ENCODE measurements at places on chromosomes 11 and 22.

DNA sequence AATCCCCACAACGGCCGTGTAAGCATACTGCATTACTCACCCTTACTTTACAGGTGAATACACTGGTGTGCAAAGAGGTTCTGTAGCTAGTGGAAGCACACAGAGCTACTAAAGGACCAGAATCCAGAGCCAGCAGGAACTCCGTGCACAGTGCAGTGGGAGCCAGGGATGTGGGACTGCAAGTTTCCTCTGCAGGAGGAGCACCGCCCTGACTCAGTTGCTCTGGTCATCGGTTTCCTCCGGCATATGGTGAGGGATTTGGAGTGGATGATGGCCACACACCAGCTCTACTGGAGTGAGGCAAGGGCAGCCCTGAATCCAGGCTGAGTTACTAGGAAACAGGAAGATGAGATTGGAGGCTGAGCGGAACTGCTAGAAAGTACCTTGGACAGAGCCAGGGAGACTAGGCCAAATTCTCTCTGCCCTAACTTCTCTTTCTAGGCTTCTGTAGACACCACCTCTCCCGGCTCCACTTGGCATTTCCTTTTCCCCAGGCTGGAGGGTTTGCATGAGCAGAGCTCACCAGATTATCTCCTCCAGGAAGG, 18.2 kb upstream of the C22orf42 start:
- no peak for DNase-seq

GRCh38 chr22:50209893-50210292, 9.1 kb downstream of the SELENOO start:
- DNase-seq, result peak; percentile 71

- DNase-seq, result no peak
Observed at GRCh38 chr11:64790205-64791095, 12.1 kb upstream of the SF1 start.

DNA sequence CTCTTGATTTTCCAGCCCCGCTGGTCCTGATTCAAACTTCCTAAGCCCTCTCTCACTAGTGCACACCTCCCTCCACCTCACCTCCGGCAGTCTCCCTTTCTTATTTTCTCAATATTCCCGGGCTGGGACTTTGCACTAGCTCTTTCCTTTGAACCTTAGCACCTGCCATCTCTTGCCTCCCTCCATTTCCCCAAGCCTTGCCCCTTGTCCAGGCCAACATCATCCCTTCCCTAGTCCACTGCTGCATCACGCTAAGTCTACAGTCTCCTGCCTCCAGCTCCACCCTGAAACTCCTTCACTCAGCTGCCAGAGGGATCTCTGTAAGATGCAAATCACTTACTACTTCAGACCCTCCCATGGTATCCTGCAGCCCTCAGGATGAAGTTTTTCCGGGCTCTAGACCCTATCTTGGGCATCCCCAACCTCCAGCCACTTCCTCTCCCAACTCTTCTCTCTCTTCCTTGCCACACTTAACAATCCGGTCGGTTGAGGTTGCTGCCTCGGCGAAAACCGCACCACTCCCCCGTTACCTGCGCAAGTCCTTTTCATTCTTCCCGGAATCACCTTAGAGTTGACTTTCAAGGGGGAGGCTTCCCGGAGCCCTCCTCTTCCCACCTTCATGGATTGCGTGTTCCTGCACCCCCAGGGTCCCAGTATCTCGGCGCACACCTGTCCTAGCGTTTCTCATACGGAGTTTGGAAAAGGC, 42.7 kb downstream of the NECTIN1 start:
- no peak for DNase-seq

DNA sequence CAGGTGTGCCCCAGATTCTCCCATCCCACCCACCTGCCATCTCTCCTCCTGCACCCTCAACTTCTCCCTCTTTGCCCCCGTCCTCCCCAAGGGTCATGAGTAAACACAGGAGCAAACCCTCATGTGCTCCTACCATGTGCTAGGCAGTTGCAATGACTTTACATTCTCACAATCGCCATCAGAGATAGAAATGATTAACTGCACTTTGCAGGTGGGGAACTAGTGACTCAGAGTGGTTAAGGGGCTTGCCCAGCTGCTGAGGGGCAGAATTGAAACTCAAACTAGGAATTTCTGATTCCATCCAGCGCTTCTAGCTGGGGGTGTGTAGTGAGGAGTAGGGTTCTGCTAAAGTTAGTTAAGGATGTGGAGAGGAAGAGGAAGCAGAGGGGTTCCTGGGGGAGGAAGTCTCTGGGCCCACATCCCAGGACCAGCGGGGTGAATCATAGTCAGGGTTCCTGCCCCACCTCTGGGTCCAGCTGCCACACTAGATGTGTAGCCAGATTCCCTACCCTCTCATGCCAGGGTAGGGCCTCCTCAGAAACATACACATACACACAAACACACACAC, 16.0 kb upstream of the PRG2 start:
- peak; percentile 26 for DNase-seq

GRCh38 chr11:65224930-65225278, 36.9 kb upstream of the POLA2 start:
- no peak for DNase-seq

DNA sequence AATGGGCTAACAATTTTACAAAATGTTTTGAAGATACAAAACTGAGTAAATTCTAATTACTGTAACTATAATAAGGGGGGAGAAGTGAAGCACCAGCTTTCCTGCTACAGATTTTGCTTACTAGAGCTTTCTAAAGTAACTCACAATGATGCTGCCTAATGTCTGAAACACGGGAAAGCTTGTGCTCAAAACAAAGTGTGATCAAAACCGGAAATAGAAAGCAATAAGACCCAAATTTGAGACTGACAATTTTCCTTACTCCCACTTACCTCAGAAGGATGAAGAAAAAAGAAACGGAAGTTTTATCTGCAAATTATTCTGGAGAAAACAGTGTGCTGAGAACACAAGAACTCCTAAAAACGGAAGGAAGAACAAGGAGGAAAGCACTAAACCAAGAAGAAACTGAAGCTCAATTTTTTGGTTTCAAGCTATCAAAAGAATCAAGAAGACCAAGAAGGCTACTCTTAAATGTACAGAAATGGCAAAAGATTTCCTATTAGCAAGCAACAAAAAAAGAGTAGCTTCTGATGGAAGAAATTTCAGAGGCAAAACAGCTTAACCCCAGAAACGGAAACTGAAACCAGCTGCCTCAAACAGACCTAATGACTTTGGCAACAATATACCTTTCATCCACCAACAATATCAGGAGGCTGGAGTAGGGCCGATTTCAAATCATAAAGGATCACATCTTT, 33.4 kb downstream of the AMBRA1 start:
- DNase-seq, result peak; percentile 71

GRCh38 chr11:123413636-123414035, 16.4 kb upstream of the GRAMD1B start:
- no peak for DNase-seq

GRCh38 chr22:45212992-45213751, 27.5 kb downstream of the KIAA0930 start:
- DNase-seq, result no peak

DNA sequence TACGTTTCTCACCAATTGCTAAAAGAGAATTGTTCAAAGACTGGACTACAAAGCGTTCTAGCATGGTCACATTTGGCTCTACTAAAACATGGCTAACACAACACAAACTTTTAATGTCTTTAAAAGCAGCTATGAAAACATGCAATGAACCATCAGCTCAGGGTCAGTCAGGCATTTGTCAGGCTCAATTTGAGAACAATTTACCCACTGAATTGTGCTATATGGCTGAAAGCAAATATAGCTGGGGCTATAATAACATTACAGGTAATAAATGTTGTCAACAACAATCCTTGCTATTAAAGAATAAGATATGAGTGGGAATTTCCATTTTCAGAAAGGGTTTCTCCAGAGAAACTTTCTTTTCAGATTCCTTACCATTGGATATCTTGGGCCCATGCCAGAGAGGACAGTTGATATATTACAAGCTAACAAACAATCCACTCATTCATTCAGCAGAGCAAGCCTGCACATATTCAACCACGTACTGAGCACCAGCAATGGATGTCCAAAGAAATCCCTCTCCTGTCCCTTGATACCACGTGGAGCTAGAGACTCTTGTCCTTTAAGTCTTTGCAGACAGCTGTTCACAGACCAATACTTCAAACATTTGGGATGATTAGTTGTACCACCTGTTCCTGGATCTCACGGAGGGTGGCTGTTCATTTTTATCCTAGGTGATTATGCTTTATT, 82.5 kb upstream of the DDI1 start:
- DNase-seq, result no peak

DNA sequence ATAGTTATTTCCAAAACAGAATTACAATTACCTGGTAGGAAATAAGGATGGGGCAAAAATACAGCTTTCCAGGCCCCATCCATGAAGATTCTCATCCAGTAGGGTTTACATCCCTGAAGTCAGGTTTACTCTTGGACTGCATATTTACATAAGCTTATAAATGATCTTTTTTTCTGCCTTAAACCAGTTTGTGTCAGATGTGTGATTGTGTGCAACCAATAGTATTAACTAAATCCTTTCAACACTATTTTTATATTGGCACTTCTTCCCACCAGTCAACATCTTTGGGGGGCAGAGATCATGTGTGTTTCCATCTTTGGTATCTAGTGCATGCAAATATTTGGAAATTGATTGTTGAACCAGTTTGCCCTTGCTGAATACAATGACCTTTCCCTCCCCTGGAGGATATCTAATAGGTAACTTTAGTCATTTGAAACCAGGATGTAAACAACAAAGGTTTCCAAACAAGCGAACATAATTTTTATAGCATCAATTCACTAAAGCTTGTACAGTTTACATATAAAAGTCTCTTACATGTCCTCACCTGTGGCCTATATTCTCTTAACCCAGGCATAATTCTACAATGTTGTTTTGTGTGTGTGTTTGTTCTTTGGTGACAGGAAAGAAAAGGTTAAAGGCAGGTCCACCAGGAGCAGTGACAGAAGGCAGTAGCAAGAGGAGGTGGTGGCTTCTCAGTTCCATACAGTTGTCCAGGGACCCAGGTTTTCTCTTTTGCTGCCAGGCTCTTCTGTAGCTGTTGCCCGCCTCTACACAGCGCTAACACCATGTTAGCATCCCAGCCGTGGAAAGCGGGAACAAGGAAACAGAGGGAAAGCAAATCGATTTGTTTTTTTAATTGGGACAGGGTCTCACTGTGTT, 1.7 kb upstream of the ME3 start:
- no peak for DNase-seq

DNA sequence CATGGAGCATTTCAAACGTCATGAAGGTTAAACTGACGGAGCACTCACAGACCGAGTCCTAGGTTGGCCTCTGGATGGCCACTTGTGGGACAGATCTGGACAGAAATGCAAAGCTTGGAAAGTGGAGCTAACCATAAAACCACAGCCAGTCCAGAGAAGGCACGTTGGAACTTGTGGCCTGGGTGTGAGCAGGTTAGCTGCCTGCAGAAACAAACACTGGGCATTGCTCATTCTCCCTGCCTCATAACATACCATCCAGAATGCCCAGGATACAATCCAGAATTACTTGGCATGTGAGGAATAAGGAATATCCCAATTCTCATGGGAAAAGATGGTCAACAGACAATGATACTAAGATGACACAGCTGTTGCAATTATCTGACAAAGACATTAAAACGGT, 1005.0 kb downstream of the TBC1D22A start:
- DNase-seq, result no peak

GRCh38 chr11:109940816-109941215, 152.4 kb upstream of the ZC3H12C start:
- DNase-seq, result no peak

- no peak for DNase-seq
Observed at GRCh38 chr11:12455938-12456337, 78.6 kb downstream of the PARVA start.

- no peak for DNase-seq
Observed at GRCh38 chr22:32717337-32718240, 83.9 kb upstream of the TIMP3 start.

DNA sequence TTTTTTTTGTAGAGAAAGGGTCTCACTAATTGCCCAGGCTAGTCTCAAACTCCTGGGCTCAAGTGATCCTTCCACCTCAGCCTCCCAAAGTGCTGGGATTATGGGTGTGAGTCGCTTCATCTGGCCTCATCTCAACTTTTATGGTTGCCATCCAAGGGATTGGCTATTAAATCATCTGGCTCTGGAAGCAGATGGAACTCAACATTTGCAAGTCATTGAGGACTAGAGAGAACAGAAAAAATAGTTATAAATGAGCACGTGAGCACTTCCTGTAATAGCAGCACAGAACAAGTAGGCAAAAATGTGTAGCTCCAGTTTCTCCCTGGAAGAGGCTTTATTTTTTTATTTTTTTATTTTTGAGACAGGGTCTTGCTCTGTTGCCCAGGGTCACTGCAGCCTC, 22.3 kb upstream of the PATL1 start:
- DNase-seq, result no peak

DNA sequence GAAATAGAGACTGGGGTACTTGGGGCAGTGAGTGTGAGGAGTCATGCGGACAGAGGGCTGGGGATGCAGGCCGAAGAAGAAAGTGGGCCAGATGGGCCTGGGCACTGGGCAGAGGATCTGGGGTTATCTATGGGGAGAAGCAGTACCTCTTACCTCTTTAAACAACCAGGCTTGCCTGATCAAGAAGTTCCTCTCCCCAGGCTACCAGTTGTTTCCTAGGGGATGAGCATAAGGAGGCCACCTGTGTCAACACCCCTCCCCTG, 98.4 kb upstream of the PITPNB start:
- DNase-seq, result no peak

DNA sequence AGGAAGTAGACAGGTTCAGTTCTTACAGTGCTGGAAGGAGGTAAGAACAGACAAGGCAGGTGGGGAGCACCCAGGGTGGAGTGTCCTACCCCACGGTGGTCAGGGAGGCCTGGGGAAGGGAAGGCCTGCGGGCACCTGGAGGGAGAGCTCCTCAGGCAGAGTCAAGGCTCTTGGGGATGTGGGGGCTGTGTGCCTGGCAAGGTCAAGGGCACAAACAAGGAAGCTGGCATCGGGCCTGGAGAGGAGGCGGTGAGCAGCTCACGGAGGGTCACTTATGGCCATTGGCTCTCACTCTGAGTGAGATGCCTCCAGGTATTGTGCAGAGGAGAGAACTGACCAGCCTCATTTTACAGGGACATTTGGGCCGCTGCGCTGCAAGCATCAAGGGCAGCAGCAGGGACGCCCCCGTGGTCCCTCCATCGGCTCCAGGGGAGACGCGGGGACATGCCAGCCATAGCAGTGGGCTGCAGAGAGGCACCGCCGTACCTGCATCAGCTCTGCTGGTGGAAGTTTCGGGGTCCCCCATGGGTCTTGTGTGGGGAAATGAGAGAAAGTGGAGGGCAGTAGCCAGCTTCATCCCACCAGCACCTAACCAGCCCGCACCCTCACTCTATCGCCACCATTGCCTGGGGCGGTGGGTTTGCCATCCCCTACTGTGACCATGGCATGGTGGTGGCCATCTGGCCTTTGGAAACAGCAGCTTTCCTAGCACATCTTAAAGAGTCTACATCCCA, 37.5 kb upstream of the RTL6 start:
- DNase-seq, result no peak

All from erythroblast (primary cell).